ENCODE measurements at places on chromosomes 2 and 18.

DNA sequence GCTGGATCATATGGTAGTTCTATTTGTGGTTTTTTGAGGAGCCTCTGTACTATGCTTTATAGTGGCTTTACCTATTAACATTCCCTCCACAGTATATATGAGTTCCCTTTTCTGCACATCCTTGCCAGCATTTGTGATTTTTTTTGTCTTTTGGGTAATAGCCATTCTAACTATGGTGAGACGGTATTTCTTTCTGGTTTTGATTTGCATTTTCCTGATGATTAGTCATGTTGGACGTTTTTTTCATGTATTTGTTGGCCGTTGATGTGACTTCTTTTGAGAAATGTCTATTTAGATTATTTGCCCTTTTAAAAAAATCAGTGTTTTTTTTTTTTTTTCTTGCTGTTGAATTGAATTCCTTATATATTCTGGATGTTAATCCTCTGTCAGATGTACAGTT is 31.1 kb downstream of the ACTR3 start:
- DNase-seq: no peak

- DNase-seq: no peak
These were observed 1922.3 kb upstream of the CELF4 start for GRCh38 chr18:39487932-39488331.

GRCh38 chr2:86064006-86064405 is 41.7 kb downstream of the POLR1A start:
- no peak for DNase-seq

DNA sequence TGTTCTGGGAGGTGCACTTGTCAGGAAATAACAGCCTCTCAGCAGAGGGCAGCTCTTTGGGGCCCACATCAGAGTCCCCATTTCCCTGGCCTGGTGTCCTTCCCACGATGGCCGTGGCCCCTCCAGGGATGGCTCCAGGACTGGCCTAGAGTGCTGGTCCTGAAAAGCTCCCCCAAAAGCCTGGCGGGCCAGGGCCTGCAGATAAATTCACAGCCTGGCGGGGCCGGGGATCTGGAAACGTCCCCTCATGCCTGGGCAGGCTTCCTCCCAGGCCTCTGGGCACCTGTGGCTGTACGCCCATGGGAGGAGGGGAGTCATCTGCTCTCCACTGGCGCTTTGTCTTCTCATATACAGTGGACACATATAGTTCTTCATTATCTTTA is 52.6 kb upstream of the HS6ST1 start:
- no peak for DNase-seq

- no peak for DNase-seq
These were observed 23.5 kb downstream of the TMEM37 start for GRCh38 chr2:119455066-119455718.

DNA sequence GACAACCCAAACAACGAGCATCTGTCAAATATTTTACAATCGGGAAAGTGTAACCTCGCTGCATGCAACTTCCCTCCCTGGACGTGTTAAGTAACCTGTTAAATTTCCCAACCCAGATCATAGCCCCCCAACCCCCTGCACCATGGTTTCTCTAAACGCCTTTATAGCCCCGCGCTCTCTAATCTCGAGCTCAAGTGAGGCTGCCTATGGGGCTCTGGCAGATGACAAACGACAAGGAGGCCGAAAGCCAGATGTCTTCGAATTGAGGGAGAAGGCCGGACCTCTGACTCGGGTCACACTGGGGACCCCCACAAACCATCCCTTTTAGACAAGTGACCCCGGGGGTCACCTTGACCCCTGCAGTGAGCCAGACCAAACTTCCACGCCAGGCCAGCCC is 526 bp downstream of the COX7A2L start:
- no peak for DNase-seq

- DNase-seq: no peak
These were observed 149.9 kb downstream of the TMX3 start for GRCh38 chr18:68564961-68565360.
